PC-9 (cell line): ENCODE measurements at places on chromosomes 11 and 22. TPM values are rescaled to one million over a fixed set of nuclear protein-coding genes. Genes with fewer than 3 reads are reported as not detected.

The PGA5 gene
- total RNA-seq, result not detected in 2 replicates

The CASP5 gene
- not detected in 2 replicates for total RNA-seq

The P2RY6 gene
- total RNA-seq, result 29.7 and 34.7 TPM in 2 replicates

The CSRP3 gene
- not detected in 2 replicates for total RNA-seq

The PNPLA3 gene
- total RNA-seq, result 22.2 and 26.8 TPM in 2 replicates

The MS4A6A gene
- not detected in 2 replicates for total RNA-seq

The TYR gene
- not detected in 2 replicates for total RNA-seq

The TMPRSS5 gene
- total RNA-seq, result 0.33 and 0.83 TPM in 2 replicates

The SLC37A4 gene
- total RNA-seq, result 23.2 and 24.3 TPM in 2 replicates

The SLC17A6 gene
- total RNA-seq, result not detected in 2 replicates

The APOBEC3G gene
- total RNA-seq, result 9.5 and 14.0 TPM in 2 replicates

The FDXACB1 gene
- 2.1 and 2.2 TPM in 2 replicates for total RNA-seq

The MS4A1 gene
- total RNA-seq, result not detected in 2 replicates

The MS4A4A gene
- not detected in 2 replicates for total RNA-seq

The KRTAP5-7 gene
- total RNA-seq, result not detected in 2 replicates

The OR52J3 gene
- total RNA-seq, result not detected in 2 replicates

The RAB39A gene
- total RNA-seq, result not detected in 2 replicates

The C11orf87 gene
- total RNA-seq, result not detected in 2 replicates

The IFITM10 gene
- total RNA-seq, result 4.2 and 5.5 TPM in 2 replicates

The CSF2RB gene
- total RNA-seq, result not detected in 2 replicates

The BUD13 gene
- 13.5 and 16.4 TPM in 2 replicates for total RNA-seq

The C1QTNF5 gene
- total RNA-seq, result not detected in 2 replicates

The OR52E8 gene
- total RNA-seq, result not detected in 2 replicates

The ANO1 gene
- 107 and 114 TPM in 2 replicates for total RNA-seq

The GRAP2 gene
- total RNA-seq, result not detected in 2 replicates

The UPK2 gene
- total RNA-seq, result 17.1 and 23.2 TPM in 2 replicates

The IZUMO1R gene
- total RNA-seq, result not detected in 2 replicates

The RNF121 gene
- 40.5 and 41.2 TPM in 2 replicates for total RNA-seq

The MS4A2 gene
- not detected in 2 replicates for total RNA-seq

The FSHB gene
- not detected in 2 replicates for total RNA-seq

The DRD2 gene
- total RNA-seq, result not detected in 2 replicates

The POU2AF3 gene
- total RNA-seq, result 3.0 and 3.9 TPM in 2 replicates

The FAM83F gene
- total RNA-seq, result 8.1 and 9.1 TPM in 2 replicates

The DRG1 gene
- total RNA-seq, result 60.1 and 73.8 TPM in 2 replicates

The ASCL2 gene
- not detected in 2 replicates for total RNA-seq

The PANX1 gene
- 10.5 and 12.6 TPM in 2 replicates for total RNA-seq

The PLAAT2 gene
- total RNA-seq, result 8.8 and 13.6 TPM in 2 replicates

The DDIAS gene
- total RNA-seq, result 6.1 and 12.4 TPM in 2 replicates

The SCN4B gene
- 0.08 TPM in 1 of 2 replicates, not detected in the other for total RNA-seq

The OR51F1 gene
- not detected in 2 replicates for total RNA-seq

The ALG9 gene
- 19.1 and 27.8 TPM in 2 replicates for total RNA-seq

The MMP8 gene
- not detected in 2 replicates for total RNA-seq

The UPK3A gene
- total RNA-seq, result 1.0 and 1.4 TPM in 2 replicates

The SPECC1L gene
- 37.6 and 38.9 TPM in 2 replicates for total RNA-seq

The CHORDC1 gene
- 34.6 and 70.5 TPM in 2 replicates for total RNA-seq

The SAA2 gene
- total RNA-seq, result 1.2 TPM in 1 of 2 replicates, not detected in the other
